ENCODE measurements at places on chromosomes 2 and 18.

GRCh38 chr2:127051116-127052056 lies 55.6 kb downstream of the BIN1 start:
- no peak for DNase-seq

GRCh38 chr2:1848599-1848995 lies 104.3 kb upstream of the PXDN start:
- DNase-seq: no peak

- no peak for DNase-seq
These were observed 9.5 kb upstream of the NAT8 start for GRCh38 chr2:73651591-73652230.

GRCh38 chr2:101741775-101742520 lies 44.4 kb downstream of the MAP4K4 start:
- no peak for DNase-seq

- peak; percentile 69 for DNase-seq
These were observed 8.8 kb downstream of the GKN2 start for GRCh38 chr2:68943581-68944568.

GRCh38 chr2:17961789-17962188 lies 83.3 kb downstream of the KCNS3 start:
- no peak for DNase-seq

- no peak for DNase-seq
These were observed 89.1 kb downstream of the ANTXR1 start for GRCh38 chr2:69102041-69102593.

DNA sequence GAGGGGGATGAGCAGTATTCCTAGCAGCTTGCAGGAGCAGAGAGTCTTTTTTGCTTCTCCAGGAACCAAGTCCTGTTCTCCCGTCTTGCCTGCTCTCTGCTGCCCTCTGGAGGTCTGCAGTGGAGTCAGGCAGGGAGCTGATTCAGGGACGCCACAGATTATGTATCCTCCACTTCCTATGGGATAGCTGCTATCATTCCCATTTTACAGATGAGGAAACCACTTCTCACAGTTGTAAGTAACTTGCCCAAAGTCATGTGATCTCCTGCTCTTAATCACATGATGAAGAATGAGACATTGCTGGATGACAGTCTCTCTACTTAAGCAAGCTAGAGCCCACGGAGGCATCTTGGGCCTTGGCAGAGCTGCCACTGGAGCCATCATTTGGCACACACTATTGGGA lies 8.3 kb downstream of the SLC4A5 start:
- DNase-seq: peak; percentile 88

GRCh38 chr2:17798338-17798737 lies 17.9 kb upstream of the MSGN1 start:
- DNase-seq: no peak

DNA sequence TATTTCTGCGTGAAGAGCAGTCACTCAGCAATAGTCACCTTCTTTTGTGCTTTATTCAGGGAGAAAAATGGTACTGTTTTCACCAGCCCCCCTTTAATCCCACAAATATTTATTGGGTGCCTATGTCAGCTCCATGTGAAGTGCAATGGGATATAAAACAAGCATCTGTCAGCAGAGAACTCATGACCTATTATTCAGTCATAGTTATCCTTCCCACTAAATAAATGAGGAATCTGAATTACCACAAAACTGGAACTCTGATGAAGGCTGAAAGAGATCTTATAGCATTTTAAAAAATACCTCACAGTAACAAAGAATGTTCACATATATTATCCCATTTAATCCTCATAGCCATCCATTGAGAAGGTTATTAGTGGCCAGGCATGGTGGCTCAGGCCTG lies 45.8 kb downstream of the DHX57 start:
- DNase-seq: no peak

- no peak for DNase-seq
These were observed 913 bp downstream of the RNF152 start for GRCh38 chr18:61891894-61892293.

GRCh38 chr2:68475110-68475509 lies 7.7 kb downstream of the APLF start:
- DNase-seq: no peak

- no peak for DNase-seq
These were observed 63.6 kb downstream of the CTNNA2 start for GRCh38 chr2:79576451-79576850.

- no peak for DNase-seq
These were observed 91.1 kb upstream of the SKOR2 start for GRCh38 chr18:47342566-47342965.

GRCh38 chr2:75237296-75237695 lies 38.0 kb upstream of the TACR1 start:
- no peak for DNase-seq

- DNase-seq: no peak
These were observed 93.5 kb downstream of the ZCCHC2 start for GRCh38 chr18:62616331-62616805.
